ENCODE measurements at places on chromosomes 12 and 14. TPM values are rescaled to one million over a fixed set of nuclear protein-coding genes. Genes with fewer than 3 reads are reported as not detected.

The SLC38A2 gene
- total RNA-seq, result 163 TPM

The GARIN6 gene
- total RNA-seq, result not detected

The TGFB3 gene
- total RNA-seq, result 0.91 TPM

The ANO2 gene
- not detected for total RNA-seq

The PRIMA1 gene
- 0.44 TPM for total RNA-seq

The HSPA2 gene
- 37.2 TPM for total RNA-seq

The LBHD2 gene
- total RNA-seq, result 0.27 TPM

The PAWR gene
- total RNA-seq, result 42.7 TPM

The TAMALIN gene
- total RNA-seq, result 0.38 TPM

The MANSC1 gene
- 3.1 TPM for total RNA-seq

The ZBTB42 gene
- total RNA-seq, result 3.0 TPM

The KRR1 gene
- 60.9 TPM for total RNA-seq

The PPP1R13B gene
- 5.0 TPM for total RNA-seq

The IFNG gene
- not detected for total RNA-seq

The KLRC2 gene
- total RNA-seq, result 1.9 TPM

The ENDOU gene
- total RNA-seq, result not detected

Data from A549 treated with Mapracorat at 1 μM for 4 hours (cell line).